ENCODE measurements at places on chromosomes 4 and X.

GRCh38 chr4:67101612-67102011, 443.7 kb downstream of the CENPC start:
- DNase-seq, result no peak

GRCh38 chr4:14835708-14836425, 166.4 kb upstream of the CPEB2 start:
- no peak for DNase-seq

DNA sequence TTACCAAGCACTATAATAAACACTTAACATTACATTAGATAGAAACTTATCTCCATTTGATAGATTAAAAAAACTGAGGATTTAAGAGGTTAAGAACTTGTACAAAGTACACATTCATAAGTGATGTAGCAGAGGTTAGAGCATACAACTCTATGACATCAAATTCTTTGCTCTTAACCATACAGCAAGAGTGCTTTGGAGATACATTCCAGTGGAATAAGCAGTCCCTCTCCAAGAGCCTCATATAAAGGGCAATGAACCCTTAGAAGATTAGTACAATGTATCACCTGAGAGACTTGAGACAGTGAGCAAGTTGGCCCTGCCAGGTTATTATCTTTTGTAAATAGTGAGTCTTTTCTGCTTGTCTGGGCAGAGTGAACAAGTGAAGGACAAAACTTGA, 600.4 kb upstream of the CT83 start:
- DNase-seq, result no peak

GRCh38 chr4:174496631-174497432, 25.5 kb downstream of the HPGD start:
- DNase-seq, result no peak

DNA sequence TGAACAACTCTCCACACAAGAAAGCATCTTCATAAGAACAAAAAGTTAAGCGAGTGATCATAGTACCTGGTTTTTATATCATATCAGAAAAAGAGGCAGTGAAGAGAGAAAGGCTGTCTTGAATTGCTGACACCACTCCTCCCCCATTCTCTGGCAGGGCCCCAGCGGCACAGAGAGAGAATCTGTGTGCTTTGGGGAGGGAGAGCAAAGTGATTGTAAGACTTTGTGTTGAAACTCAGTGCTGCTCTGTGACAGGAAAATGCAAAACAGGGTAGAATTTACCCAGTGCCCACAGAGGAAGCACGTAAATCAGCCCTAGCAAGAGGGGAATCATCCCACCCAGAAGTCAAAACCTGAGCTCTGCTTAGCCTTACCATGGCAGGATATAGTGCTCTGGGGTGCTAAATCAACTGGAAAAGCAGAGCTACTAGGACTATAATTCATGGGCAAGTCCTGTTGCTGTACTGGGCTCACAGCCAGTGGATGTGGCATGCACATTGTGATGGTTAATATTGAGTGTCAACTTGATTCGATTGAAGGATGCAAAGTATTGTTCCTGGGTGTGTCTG, 174.6 kb downstream of the PRR32 start:
- DNase-seq, result no peak

DNA sequence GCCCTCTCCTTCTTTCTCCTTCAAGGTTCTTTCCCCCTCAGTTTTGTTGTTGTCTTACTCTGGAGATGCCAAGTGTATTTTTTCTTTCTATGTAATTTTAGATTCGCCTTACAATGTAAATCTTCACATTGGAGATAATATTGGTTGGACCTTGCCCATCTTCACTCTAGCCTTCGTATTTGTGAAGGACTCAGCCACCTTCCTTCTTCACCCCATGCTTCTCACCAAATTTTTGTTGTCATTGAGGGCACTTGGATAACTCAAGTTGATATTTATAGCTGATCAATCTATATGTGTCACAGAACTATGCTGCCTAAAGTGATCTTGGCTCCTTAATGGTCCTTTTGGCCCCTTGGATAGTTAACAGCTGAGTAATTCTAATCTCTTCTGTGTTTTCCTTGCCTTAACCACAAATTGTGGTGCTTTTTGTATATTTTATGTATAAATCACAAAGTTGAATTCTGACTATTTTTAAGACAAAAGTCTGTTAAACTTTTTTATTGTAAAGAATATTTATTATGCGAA, 6.5 kb downstream of the SPRY1 start:
- no peak for DNase-seq

DNA sequence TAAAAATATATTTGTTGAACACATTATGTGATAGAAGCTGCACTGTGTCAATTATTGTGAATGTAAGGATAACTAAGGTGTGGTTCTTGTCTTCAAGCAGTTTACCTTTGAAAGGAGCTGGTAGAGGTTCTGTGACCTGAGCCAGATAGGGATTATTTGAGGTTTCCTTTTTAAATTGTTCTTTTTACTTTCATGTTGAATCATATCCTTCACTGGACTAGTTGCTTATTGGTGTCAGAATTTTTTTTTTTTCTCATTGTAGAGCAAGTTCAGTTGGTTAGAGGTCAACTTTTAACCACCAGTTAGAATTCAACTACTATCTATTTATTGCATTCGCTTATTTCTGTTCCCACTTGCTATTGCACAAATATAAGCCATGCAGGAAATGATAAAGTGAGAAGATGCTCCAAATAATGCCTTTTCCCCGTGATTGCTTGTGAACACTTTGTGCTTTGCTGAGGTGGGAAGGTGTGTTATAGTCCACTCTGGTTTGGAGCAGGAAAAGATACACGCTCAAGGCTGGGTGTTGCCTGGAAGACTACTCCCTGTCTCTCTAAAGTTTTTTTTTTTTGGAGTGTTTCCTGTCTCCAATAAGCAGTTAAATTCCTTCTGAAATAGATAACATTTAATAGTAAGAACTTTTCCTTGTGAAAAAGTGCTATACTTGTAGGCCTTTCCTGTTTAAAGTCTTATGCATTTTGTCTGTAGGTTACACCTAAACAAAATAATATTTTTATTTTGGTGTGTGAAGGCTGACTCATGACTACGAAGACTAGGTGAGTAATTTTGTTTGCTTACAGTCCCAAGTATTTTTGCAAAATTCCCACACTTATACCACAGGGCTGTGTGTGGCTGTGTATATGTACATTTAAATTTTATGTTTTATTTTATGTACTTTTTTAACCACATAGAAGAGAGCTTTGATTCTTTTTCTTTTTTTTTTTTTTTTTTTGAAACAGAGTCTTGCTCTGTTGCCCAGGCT, 83.8 kb upstream of the LCORL start:
- no peak for DNase-seq

- no peak for DNase-seq
Observed at GRCh38 chr4:22315628-22316027, 200.2 kb downstream of the ADGRA3 start.

DNA sequence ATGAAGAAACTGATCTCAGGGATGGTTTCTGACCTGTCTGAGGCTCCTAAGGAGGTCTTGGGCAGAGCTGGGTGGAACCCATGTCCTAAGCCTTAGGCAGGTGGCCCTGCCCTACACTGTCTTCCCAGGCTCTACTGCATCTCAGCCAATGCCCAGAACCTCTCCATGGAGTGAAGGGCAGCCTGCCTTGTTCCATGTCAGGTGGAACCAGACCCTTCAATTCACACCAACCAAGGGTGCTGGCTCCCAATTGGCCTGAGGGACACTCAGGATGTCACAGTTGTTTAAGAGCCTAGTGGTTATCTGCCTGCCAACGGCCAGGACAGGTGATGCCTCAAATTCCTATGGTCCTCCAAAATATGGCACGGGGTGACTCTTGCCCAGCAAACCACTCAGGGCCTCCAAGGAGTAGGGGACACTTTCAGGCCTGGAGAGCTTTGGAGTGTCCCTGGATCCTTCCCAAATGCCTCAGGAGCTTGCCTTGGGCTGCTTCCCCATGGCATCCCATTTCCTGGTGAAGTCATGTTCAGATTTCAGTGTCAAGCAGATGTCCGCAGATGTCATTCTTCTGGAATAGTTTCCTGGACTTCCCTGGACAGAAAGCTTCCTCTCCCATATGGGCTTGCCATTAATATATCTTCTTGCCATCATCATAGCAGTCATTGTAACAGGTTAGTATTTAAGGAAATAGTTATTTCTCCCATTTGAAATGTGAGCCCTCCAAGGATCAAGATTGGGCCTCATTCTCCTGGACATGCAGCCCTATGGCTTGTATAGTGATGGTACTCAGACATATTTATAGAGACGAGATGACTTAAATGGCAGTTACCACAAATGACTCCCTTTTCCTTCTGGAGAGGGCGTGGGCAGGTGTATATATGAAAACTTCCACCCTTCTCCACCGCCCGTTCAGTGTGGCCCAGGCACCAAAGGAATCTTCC, 67.1 kb downstream of the MED28 start:
- no peak for DNase-seq

DNA sequence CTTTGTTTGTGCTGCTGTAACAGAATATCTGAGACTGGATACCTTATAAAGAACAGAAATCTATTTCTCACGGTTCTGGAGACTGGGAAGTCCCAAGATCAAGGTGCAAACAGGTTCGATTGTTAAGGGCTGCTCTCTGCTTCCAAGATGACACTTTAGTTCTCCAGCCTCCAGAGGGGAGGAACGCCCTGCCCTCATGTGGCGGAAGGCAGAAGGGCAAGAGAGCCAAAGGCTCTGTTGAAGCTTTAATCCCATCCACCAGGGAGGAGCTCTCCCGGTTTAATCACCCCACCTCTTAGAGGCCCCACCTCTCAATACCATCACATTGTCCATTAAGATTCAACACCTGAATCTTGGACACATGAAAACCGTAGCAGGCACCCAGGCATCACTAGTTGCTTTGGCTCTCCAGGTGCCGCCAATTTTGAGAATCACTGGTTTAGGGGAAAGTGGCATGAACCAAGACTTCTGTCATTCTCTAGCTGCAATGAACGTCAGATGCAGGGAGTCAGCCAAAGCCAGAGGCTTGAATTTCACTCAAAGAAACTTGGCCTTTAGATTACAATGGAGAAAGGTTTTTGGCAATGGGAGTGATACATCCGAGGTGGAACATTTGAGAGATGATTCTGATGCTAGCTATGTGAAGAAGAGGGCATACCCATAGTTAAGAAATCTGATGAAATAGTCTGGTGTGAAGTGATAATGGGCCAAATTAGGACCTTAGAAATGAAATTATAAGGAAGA, 15.7 kb downstream of the FHL1 start:
- DNase-seq, result no peak

GRCh38 chrX:150704030-150704613, 10.9 kb downstream of the MTMR1 start:
- no peak for DNase-seq

DNA sequence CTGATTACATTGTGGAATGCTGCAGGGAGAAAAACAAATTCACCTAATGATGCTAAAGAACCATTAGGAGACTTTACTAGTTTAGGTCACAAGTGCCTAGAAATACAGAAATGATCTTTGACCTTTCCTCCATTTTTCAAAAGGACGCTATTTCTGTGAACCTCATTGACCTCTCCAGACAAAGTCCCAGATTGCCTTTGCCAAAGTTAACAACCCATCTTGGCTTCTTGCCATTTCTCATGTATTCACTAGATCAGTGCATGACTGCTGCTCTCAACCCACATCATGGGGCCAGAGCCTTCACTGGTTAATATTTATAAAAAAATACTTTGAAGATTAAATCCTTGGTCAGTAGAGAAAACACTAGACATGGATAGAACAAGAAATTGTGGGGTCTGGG, 19.9 kb upstream of the AR start:
- DNase-seq, result no peak

- no peak for DNase-seq
Observed at GRCh38 chr4:10743357-10743756, 58.8 kb upstream of the CLNK start.

DNA sequence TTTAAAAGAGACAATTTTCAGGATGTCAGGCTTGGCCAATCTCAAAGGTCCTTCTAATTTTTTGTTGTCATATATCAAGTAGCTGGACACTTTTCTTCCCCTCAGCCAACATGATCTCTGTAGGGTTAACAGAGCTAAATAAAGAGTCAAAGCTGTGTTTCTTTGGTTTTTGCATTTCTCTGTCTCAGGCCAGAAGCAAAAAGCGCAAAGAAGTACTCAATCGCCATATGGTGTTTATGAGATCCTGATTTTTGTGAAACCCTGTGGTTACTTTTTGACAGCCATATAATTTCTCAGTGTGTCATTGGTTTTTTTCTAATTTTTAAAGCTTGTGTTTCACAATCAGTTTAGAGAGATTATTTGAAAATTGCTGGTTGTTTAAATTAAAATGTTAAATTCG, 111.9 kb downstream of the MAPK10 start:
- no peak for DNase-seq

DNA sequence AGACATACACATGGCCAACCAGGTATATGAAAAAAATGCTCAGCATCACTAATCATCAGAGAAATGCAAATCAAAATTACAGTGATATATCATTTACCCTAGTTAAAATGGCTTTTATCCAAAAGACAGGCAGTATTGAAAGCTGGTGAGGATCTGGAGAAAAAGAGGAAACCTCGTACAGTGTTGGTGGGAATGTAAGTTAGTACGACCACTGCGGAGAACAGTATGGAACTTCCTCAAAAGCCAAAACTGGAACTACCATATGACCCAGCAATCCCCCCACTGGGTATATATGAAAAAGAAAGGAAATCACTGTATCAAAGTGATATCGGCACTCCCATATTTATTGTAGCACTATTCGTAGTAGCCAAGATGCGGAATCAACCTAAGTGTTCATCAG, 23.4 kb downstream of the ABHD18 start:
- DNase-seq, result no peak

DNA sequence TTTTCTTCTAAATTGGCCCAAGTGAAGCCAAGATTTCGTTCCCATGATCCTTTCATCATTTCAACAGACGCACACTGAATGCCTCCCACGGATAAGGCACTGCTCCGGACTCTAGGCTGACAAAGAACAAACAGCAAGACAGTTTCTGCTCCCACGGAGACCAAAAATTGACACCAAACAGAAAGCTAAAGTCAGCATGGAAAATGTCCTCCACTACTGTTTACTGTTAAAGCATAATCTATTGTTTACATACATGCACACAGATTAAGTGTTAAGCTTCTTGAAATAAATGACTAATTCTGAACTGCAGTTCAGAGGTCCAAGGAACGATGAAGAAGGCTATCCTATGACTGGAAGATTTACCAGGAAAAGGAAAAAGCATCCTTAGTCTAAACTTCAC, 199.6 kb downstream of the AASDH start:
- no peak for DNase-seq

- DNase-seq, result no peak
Observed at GRCh38 chrX:149825424-149825823, 43.7 kb downstream of the MAGEA9 start.

DNA sequence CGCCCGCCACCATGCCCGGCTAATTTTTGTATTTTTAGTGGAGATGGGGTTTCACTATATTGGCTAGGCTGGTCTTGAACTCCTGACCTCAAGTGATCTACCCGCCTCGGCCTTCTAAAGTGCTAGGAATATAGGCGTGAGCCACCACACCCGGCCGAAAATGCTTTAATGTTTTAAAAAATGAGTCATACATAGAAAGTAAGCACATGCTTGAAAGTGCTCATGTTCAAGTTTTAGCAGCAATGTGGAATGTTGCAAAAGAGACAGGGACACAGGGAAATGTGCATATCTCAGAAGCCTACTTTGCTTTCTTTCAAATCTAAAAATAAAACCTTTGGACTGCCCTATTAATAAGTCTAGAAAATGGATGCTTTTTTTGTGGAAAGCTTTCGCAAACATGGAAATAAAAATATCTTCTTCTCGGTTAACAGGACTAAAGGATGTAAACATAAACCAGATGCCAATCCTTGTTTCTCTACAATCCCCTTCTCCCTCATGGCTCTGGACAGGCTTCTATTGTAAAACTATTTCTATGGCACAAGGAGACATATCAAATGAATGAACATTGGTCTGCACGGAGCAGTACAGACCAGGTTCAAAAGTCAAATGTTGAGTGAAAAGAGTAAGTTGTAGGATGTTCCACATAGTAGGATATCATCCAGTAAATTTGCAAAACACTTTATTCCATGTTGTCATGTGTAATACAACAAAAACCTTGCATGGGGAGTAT, 15.0 kb downstream of the MECP2 start:
- DNase-seq, result no peak

Data from NCI-H187 (cell line).